Pulmonary artery endothelial cell (primary cell): ENCODE measurements at places on chromosomes 5 and 9.

GRCh38 chr5:74026310-74026709 lies 400.3 kb downstream of the ARHGEF28 start:
- no peak for DNase-seq

DNA sequence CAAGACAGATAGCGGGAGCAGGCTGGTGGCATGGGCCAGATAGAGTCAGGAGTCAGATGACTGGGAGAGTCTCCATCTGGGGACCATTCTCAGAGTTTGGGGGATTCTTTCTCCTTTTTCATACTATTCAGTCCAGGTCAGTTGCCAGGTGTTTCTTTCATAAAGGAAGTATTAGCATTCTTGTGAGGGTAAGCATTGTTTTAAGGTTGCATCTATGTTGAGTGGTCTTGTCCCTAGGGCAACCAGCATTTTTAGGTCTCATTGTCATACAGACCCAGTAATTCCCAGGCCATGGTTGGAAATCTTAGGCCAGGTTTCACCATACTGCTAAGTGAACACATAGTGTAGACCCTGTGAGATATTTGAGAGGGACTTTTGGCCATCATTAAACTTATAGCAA lies 122.3 kb upstream of the POC5 start:
- DNase-seq: no peak

- no peak for DNase-seq
Measured at GRCh38 chr5:174139623-174140022, 94.1 kb downstream of the NSG2 start.

GRCh38 chr5:80569961-80570786 lies at the start of gene ANKRD34B:
TSS of gene ANKRD34B (minus strand) at chr5:80570280. CDS start at chr5:80560019, 10,261 bp downstream.
- DNase-seq: no peak

DNA sequence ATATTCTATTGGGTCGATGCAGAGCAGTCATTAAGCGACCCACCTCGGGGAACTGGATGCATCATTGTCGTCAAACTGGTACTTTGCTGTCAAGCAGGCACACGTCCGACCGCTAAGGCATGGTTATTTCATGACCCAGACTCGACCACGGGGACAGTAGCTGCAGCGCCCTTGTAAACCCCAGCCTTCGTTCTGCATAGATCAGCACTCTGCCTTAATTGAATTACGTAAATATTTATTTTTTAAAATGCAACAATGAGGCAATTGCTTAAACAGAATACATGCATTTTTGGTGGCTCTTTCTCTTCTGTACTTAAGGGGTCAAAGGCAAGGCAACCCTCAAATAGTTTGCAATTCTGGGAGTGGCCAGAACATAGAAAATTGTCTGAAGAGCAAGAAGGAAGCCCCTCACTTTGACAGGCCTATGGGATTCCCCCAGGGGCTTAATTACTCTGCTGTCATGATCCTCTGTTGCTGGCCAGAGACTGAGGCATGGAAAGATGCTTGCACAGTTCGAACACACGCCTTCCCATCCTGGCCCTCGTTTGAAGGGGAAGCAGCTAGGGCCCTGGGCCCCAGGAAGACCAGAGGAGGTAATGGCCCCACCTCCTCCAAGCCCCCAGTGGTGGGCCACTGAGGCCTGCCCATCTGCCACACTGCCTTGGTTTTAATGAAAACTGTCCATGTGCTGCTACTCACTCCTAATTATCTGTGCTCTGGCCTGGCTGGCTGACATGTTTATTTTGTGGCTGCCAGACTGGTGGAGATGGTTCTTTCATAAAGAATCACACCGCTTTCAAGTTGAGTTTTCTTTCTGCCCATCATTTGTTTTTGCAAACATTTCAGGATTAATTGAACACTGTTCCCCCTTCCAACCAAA lies 169.7 kb upstream of the MAST4 start:
- DNase-seq: no peak

DNA sequence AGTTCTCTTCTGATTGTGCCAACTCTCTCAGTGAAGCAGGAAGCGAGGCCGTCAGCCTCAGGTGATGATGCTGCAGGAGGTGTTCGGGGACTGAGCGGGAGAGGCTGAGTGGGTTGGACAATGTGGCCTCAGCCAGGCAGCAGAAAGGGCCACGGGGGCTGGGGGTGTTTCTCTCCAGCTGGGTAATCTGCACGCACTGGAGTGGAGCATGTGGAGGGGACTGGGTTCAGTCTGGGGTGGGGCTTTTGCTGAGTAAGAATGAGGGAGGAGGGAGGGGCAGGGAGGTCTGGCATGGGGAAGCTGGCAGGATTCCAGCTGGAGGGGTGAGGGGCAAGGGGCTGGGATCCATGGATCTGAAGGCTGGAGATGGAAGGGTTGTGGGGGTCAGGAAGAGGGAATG lies 60.8 kb upstream of the PHYKPL start:
- DNase-seq: no peak

GRCh38 chr5:45521067-45521466 lies 175.1 kb downstream of the HCN1 start:
- DNase-seq: no peak

GRCh38 chr5:73201547-73202513 lies 28.8 kb downstream of the TMEM174 start:
- DNase-seq: no peak
